ENCODE measurements at places on chromosomes 6 and 20.

DNA sequence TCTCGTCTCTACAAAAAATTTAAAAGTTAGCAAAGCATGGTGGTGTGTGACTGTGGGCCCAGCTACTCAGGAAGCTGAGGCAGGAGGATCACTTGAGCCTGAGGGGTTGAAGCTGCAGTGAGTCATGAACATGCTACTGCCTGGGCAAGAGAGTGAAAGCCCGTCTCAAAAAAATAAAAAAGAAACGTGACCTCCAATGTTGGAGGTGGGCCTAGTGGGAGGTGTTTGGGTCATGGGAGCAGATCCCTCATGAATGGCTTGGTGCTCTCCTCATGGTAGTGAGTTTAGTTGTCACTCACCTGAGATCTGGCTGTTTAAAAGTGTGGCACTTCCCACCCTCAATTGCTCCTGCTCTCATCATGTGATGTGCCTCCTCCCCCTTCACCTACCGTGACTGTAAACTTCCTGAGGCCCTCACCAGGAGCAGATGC, 24.3 kb downstream of the RBL1 start:
- DNase-seq, result no peak

DNA sequence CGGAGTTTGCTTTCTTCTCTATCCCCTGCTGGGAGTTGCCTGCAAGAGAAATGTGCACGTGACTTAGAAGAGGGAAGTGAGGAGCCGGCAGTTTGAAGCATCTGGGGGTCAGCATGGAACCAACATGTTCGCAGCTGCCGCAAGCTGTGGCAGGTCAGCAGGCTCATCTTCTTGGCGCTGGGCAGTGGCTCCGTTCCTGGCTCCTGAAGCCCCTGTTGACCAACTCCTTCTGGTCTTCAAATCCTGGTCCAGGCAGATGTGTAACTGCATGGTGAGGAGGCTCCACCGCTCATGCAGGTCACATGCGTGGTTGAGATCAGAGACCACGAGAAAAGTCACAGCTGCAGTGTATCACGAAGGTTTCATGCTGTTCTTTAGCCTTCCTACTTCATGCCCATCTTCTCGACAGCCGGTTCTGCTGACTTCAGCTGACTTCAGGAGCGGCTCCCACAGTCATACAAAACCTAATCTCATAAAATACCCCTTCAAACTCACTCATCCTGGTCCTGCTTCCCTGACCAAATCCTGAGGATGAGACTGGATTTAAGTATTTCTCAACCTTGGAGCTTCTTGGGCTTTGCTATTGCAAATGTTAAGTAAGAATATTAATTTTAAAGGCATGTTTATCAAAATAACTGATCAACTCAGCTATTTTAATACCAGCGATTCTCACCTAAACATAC, 44.9 kb upstream of the BCAS1 start:
- DNase-seq, result no peak

GRCh38 chr6:53796451-53796780, 1.6 kb downstream of the LRRC1 start:
- DNase-seq, result no peak

GRCh38 chr6:30834646-30835045, 49.7 kb upstream of the DDR1 start:
- DNase-seq, result no peak

GRCh38 chr20:36613974-36614373, 8.4 kb downstream of the RAB5IF start:
- DNase-seq, result no peak

- DNase-seq, result no peak
These were observed 9.2 kb downstream of the HSPA1B start for GRCh38 chr6:31836474-31837368.

DNA sequence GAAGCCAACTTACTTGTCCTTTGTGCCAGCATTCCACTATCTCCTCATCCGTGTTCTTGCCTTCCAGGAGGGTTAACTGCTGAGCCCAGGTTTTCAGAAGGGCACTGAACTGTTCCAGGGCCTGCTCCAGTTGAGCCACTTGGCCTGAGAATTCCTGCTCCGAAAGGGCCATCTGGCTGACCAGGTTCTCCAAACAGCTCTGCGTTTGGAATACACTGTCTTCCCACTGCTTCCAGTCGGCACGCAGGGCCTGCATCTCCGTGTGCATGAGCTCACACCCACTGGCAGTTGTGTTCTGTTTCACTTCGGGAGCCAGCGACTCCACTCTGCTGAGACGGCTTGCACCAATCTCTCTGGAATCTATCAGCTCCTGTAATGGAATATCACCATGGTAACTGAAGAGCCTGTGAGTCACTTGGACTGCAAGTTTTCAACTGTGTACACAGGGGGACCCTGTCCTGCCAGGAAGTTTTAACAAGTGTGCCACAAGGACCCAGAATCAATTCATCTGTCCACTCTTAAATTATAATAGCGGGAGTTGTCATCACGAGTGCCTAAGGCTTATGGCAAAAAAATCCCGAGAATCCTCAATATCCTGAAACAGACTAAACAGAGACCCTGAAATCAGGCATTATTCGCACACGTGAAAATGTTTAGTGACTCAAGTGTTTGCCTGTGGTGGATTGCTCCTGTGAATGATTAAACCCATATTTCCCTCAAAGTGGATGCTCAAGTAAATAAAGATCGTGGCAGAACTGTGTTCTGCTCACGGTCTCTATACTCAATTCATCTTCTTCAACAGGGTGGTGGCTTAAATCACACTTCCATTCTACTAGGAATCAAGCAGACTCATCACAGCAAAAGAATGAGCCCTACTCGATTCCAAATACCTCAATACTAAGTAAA, 255.9 kb downstream of the SYNE1 start:
- DNase-seq, result peak; percentile 74

DNA sequence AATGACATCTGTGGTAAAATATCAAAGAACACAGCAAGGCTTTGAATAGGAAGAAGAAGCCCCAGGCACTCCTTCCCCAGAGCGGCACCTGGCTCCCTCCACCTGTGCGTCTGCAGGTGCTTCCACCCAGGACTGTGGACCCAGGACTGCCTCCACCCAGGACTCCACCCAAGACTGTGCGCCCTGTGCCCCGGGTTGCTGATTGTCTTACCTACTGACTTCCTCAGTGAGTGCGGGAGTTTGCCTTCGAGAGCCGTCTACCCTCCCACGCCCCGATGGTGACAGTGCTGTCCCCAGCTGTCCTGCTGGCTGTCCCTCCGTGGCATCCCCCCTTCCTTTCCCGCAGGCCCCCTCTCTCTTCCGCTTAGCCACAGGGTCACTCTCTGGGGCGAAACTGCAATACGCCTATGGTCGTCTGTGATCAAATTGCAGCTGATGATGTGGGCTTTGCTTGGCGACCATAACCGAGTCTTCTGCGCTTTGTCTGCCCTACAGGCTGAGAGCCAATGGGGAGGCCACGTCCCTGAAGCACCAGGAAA, 52.1 kb downstream of the IRF4 start:
- DNase-seq, result no peak

- DNase-seq, result no peak
These were observed 28.5 kb upstream of the BMP6 start for GRCh38 chr6:7697432-7697819.

GRCh38 chr6:91166271-91167046, 579.6 kb upstream of the MAP3K7 start:
- DNase-seq, result no peak

- DNase-seq, result peak; percentile 67
These were observed 34.1 kb upstream of the HLA-DQB1 start for GRCh38 chr6:32700391-32701040.

DNA sequence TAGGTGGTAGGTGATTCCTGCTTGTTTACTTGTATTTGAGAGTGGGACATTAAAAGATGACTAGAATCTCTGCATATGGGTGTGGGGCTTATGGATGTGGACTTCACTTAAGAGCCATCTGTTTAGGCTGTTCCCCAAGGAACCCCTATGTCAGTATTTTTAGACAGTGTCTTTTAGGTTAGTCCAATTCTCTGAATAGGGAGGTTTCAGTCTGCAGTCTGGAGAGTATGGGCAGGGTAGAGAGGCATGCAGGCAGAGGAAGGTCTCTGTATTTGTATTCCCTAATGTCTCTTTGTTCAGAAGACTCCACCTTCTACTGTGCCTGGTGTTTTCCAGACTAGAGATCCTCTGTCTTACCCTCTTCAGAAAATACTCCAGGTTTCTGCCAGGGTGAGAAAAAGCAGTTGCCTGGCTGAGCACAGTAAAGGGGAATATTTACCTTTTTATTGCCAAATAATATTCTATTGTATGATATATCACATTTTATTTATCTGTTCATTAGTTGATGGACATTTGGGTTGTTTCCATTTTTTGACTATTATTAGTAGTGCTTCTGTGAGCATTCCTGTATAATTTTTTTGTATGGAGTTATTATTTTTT, 19.1 kb downstream of the SLX4IP start:
- no peak for DNase-seq

DNA sequence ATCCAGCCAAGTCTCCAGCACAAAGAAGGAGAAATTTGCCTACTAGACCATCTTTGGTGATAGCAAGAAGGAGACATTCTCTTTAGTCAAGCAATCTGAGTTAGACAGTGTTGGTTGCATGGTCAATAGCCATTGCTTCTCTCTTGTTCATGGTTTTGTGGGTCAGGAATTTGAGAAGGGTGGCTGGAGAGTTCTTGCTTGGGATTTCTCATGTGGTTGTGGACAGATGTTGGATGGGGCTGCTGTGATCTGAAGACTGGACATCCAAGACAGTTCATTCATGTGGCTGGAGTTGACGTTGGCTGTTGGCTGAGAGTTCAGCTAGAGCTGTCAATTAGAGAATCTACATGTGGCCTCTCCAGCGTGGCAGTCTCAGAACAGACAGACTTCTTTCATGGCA, 322.3 kb upstream of the PRDM1 start:
- DNase-seq, result no peak

DNA sequence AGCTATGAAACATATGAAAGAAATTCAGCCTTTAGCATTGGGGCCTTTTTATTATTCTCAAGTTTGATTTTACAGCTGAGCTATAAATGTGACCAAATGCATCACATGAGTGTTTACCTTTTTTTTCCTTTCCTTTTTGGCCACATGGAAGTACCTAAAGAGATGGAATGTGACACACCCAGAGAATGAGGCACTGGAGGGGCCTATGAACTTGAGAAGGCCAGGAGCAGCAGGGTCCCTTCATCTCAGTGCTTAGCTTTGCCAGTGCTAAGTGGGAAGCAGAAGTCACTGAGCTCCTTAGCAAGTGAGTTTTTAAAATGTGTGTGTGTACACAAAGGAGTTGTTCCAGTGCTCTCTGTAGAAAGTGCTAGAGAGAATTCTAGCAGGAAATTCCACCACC, 44.7 kb downstream of the RREB1 start:
- no peak for DNase-seq

GRCh38 chr6:100455230-100456124, 9.2 kb downstream of the SIM1 start:
- no peak for DNase-seq

GRCh38 chr6:135919026-135919425, 67.5 kb downstream of the PDE7B start:
- DNase-seq, result no peak

- DNase-seq, result no peak
These were observed 7.5 kb downstream of the SF3B5 start for GRCh38 chr6:144087789-144088426.

DNA sequence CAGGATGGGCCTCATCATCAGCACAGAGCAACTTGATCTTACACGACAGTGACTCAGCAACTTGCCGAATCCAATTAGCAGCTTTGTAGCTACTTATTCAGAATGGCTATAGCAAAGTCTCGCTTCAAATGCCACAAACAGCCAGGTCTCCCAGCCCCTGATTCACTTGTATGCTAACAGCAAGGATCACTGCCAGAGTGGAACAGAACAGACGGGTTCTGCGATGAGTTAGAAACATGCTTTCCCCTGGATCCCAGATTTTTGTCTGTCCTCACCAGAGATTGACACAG, 254.4 kb downstream of the NRN1 start:
- no peak for DNase-seq

GRCh38 chr6:162443101-162443500, 284.5 kb downstream of the PRKN start:
- DNase-seq, result peak; percentile 17

GRCh38 chr6:111788379-111789276, 84.6 kb downstream of the FYN start:
- DNase-seq, result peak; percentile 63

DNA sequence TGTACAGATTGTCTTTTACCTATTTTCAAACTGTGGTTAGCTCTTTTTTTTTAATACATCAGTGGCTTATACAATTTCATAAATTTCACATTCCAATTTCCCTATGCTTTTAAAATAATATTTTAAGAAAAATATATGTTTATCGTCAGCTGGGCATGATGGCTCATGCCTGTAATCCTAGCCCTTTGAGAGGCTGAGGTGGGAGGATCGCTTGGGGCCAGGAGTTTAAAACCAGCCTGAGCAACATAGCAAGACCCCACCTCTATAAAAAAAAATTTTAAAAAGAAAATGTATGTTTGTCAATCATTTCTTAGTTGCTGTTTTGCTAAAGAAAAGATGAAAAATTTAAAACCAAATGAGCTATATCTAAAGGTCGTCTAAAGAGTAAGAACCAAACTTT, 3.4 kb downstream of the GJA1 start:
- no peak for DNase-seq

DNA sequence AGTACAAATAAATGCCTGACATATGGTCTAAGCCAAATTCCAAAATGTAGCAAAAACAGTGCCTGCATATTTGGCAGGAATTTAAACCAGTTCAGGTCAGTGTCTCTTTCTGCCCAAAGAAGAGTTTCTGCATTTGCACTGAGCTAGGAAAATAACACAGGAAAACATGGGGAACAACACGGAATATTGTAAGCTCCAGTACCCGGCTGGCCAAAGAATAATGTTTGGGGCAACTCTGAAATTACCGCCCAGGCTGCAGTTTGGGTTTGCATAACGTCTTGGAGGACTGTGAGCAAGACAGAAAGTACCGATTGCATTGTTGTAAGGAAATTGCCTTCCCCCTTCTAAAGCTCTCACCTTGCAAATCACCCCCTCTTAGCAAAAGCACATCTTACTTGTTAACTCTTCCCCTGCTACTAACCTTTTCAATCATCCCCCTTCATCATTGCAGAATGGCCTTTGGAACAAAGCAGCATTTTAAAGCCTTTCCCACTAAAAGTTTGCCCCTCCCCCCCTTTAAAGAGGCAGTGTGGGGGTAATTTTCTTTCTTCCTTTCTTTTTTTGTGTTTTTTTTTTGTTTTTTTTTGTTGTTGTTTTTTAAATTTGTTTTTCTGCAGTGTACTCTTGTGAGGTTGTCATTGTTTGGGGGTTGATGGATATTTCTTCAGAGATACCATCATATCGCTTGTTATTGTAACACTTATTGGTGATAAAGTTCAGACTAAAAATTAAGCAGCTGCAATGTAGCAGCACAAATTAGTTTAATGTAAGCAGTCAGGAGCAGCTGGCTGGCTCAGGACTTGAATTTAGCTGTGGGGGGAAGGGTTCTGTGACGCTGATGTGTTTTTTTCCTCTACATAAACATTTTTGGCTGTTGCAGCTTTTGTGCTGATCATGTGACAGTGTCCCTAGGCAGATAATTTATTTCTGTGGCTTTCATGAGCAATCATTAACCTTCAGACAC, 100.0 kb upstream of the CITED2 start:
- DNase-seq, result peak; percentile 74

GRCh38 chr20:30484749-30485070, 772.8 kb upstream of the DEFB115 start:
- DNase-seq, result no peak

DNA sequence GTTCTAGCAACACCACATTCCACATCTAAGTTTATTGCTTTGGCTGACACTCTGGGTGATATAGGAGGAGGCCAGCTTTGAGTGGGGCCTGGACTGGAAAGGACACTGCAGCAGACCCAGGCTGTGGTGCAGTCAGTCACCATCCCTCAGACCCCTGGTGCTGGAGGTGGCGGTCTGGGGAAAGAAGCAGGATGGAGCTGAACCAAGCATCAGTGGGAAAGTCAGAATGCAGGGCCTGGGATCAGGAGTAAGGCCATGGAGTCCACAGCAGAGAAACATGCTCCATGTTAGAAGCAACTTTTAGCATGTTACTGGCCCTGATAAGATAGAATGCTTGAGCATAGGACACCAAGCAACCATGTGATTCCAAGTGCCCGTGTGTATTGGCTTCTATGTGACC, 5.9 kb downstream of the HLA-A start:
- DNase-seq, result no peak
